ENCODE measurements at places on chromosomes 7 and 10.
A peak's percentile ranks its signal among the peaks of the same experiment; 100 is the strongest.

DNA sequence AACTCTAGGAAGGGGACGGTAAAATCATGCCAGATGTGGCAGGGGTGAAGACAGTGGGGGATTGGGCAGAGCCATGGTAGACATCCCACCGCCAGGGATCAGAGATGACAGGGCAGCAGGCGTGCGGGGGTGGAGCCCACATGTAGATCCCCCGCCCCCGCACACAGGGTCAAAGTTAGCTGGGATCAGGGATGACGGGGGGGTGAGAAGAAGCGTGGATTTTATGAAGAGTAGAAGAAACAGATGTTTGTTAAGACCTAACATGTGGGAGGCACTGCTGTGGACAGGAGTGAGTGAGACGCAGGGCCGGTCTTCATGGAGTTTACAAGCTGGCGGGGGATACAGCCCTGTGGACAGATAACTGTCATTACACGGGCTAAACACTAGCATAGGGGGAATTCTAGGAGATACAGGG is 154.0 kb upstream of the KLF14 start:
- H3K27ac ChIP-seq = no peak overlapping the region
- H3K4me1 ChIP-seq = no peaks in the 10 kb centered on the region
- no peak overlapping the region for H3K4me3 ChIP-seq

DNA sequence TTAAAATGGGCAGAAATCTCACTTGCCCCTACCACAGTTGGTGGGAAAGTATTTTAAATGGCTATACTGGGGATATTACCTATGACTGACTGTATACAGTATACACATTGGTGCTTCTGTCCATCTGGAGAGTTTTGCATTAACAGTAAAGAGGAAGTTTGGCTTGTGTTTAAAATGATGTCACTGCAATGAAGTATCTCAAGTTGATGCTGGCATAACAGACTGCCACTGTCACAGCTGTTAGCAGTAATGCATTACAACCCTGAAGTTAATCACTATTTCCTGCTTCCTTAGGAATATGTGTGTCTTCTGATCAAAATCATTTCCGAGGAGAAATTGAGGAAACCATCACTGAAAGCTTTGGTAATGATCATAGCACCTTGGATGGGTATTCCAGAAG is 1.9 kb downstream of the DKK1 start:
- H3K36me3 ChIP-seq = no peaks in the 10 kb centered on the region
- no peak for DNase-seq
- peaks cover 10% of the 10 kb centered on the region for H3K4me1 ChIP-seq
- H3K4me3 ChIP-seq = no peak overlapping the region
- no peak overlapping the region for H3K27ac ChIP-seq

- no peak overlapping the region for H3K27ac ChIP-seq
- no peaks in the 10 kb centered on the region for H3K36me3 ChIP-seq
- no peaks in the 10 kb centered on the region for H3K4me1 ChIP-seq
- no peak overlapping the region for H3K4me3 ChIP-seq
- no peak for DNase-seq
These were observed 38.7 kb upstream of the CDK1 start for GRCh38 chr10:60739558-60739957.

DNA sequence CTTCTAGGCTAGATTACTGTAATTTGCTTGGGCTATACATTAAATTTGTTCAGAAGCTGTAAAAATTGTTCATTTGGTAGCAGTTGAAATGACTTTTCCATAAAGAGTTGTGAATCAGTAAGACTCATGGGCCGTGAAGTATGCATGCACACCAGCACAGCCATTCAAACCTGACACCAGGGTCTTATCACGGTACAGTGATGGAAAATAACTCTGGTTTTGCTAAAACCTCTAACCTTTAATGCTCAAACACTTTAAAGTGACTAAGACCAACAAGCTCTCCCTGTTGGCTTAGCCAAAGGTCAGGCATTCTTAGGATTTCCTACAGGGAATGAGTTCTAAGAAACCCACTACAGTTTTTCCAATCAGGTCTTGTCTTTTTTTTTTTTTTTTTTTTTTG is 11.5 kb downstream of the ARL3 start:
- H3K4me3 ChIP-seq = no peak overlapping the region
- peaks cover 6% of the 10 kb centered on the region for H3K4me1 ChIP-seq
- H3K27me3 ChIP-seq = no peaks in the 10 kb centered on the region

GRCh38 chr10:112446055-112446854 is 459 bp downstream of the ZDHHC6 start:
- peaks cover 47% of the 10 kb centered on the region for H3K36me3 ChIP-seq
- H3K4me1 ChIP-seq = peaks cover 34% of the 10 kb centered on the region
- DNase-seq = peak; percentile 32
- H3K27ac ChIP-seq = peak overlapping the region; percentile 100

GRCh38 chr10:61021926-61022325 is 77.9 kb upstream of the RHOBTB1 start:
- H3K27me3 ChIP-seq = no peaks in the 10 kb centered on the region
- no peak for DNase-seq
- no peaks in the 10 kb centered on the region for H3K36me3 ChIP-seq
- H3K4me3 ChIP-seq = no peak overlapping the region
- H3K4me1 ChIP-seq = no peaks in the 10 kb centered on the region

- no peak for DNase-seq
- H3K4me1 ChIP-seq = no peaks in the 10 kb centered on the region
- no peak overlapping the region for H3K27ac ChIP-seq
These were observed 30.1 kb upstream of the TM9SF3 start for GRCh38 chr10:96616961-96617360.

GRCh38 chr7:45584261-45585210 is 10.4 kb downstream of the ADCY1 start:
- DNase-seq = no peak
- H3K4me3 ChIP-seq = no peak overlapping the region
- H3K36me3 ChIP-seq = no peaks in the 10 kb centered on the region
- no peaks in the 10 kb centered on the region for H3K27me3 ChIP-seq
- no peaks in the 10 kb centered on the region for H3K4me1 ChIP-seq
- no peak overlapping the region for H3K27ac ChIP-seq

DNA sequence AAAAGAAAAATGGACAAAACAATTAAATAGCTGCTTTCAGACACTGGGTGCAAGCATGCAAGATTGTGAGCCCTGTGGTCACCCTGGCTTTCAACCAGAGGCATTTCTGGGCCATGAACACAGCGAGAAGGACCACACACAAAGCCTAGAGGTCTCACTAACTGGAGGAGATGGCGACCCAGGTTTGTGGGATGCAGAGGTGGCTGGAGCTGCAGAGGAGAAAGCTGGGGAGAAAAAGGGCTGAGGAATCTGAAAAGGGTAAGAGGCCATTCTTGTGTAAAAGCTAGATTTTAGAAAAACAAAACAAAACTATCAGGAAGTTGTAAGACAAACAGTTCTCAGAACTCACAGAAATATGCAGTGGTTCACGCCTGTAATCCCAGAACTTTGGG is 30.1 kb upstream of the PTPRN2 start:
- no peaks in the 10 kb centered on the region for H3K36me3 ChIP-seq
- H3K4me1 ChIP-seq = no peaks in the 10 kb centered on the region

GRCh38 chr7:94615666-94616065 is 40.3 kb downstream of the SGCE start:
- no peaks in the 10 kb centered on the region for H3K4me1 ChIP-seq
- H3K27me3 ChIP-seq = no peaks in the 10 kb centered on the region
- no peak for DNase-seq
- H3K36me3 ChIP-seq = no peaks in the 10 kb centered on the region
- no peak overlapping the region for H3K4me3 ChIP-seq
- no peak overlapping the region for H3K27ac ChIP-seq

DNA sequence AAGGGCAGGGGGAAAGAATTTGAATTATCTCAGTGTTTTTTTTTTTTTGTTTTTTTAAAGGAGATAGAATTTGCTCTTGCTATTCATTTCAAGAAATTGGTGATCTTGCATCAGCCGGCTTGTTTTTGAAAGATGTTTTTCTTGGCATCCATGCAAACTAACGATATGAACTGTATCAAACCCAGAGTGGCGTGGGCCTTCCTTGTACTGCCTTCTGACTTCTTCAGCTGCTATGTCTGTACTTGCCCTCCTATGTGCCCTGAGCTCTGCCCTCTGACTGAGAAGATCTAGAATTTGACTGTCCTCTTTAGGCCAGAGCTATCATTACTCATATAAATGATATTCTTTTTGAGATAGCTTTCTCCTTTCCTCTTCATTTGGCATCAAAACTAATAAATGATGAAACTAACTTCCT is 183.1 kb downstream of the EXOC4 start:
- H3K4me1 ChIP-seq = no peaks in the 10 kb centered on the region
- no peak for DNase-seq
- H3K27me3 ChIP-seq = no peaks in the 10 kb centered on the region
- no peaks in the 10 kb centered on the region for H3K36me3 ChIP-seq
- no peak overlapping the region for H3K4me3 ChIP-seq
- no peak overlapping the region for H3K27ac ChIP-seq

DNA sequence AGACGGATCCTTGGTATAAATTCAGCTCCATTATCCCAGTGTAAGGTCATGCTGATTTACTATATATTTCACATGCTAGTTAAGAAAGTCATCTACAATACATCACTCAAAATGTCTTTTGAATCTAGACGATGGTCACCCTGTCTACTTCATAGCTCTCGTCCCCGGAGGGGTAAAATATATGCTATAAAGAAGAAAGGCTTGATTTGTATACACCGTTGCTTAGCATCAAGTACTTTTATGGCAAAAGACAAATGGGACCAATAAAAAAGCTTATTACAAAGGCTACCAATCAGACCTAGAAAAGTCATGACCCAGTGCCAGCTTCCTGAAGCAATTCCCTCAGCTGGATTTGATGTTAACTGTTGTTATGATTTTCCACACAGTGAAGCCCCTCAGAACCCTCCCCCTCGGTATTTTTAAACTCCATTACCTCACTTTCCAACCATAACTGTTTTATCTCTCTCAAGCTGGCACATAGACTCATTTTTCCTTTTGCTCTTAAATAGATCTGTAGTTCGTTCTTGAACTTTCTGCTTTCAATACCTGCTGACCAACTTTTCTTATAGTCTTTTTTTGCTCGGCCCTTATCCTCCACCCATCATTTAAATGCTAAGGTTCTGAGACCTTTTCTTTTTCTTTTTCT is 104.9 kb downstream of the DOCK4 start:
- H3K4me1 ChIP-seq = peaks cover 13% of the 10 kb centered on the region
- H3K27ac ChIP-seq = no peak overlapping the region
- H3K27me3 ChIP-seq = no peaks in the 10 kb centered on the region
- no peaks in the 10 kb centered on the region for H3K36me3 ChIP-seq
- H3K4me3 ChIP-seq = no peak overlapping the region

DNA sequence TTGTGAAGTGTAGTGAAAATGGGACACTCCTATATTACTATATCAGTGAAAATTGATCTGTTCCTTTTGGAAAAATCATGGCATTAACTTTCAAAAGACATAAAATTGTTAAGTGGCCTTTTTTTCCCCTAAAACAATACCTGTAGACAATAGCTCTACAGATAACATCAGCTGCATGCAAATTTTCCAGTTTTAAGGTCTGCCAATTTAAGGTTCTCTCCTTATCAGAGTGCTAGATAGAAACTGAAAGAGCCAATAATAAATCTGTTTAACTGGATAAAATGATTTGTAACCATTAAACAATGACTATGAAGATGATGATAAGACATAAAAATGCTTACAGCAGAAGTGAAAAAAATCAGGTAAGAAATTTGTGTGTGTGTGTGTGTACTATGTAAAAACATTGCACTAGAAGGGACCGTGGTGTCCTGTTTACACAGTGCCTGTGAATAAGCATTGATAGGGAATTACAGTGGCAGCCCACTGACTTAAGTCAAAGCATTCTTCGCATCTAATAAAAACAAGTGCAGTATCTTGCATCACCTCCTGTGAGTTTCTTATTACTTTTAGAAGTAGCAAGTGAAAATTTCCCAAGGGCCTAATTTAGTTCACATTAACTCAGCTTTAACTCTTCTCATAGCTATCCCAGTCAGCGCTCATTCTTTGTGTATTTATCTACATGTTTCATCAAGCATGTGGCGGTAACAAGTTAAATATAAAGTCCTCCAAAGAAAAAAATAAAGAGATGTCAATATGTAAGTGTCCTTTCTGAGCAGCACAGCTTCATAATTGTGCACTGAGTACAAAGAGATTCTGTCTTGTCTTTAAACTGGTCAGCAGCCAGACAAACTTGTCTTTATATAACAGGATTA is 261.9 kb downstream of the ARL4A start:
- no peaks in the 10 kb centered on the region for H3K4me1 ChIP-seq
- no peaks in the 10 kb centered on the region for H3K27me3 ChIP-seq
- no peaks in the 10 kb centered on the region for H3K36me3 ChIP-seq
- H3K4me3 ChIP-seq = no peak overlapping the region

DNA sequence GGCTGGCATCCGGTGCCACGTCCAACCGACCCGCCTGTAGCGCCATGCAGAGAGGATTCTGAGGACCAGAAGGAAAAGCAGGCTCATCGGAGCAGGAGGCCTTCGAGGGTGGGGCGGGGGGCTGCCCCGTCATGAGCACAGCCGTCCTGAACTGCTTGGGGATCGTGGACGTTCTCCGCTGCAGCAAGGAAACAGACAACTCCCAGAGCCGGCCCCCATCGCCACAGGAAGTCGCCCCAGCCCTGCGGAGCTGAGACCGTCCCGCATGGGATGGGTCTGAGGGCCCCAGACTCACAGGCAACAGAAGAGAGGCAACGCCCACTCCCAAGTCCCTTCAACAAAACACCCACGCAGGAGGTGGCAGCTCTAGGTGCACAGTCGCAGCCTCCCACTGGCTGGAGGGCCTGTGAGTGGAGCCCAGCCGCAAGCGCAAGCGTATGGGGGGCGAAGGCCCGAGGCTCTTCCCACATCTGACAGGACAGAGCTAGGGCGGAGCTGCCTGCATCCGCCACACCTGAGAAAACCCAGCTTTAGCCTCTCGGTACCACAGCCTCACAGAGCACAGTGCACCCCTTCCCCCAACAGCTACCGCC is 64.7 kb upstream of the TNRC18 start:
- DNase-seq = peak; percentile 3
- H3K4me3 ChIP-seq = no peak overlapping the region

- H3K27me3 ChIP-seq = no peaks in the 10 kb centered on the region
- H3K4me1 ChIP-seq = no peaks in the 10 kb centered on the region
- H3K27ac ChIP-seq = no peak overlapping the region
- H3K36me3 ChIP-seq = no peaks in the 10 kb centered on the region
- H3K4me3 ChIP-seq = no peak overlapping the region
- no peak for DNase-seq
These were observed 16.3 kb upstream of the CRYGN start for GRCh38 chr7:151456276-151456675.

All from CD14-positive monocyte (primary cell).